NCI-H146 (cell line): ENCODE measurements at places on chromosomes 2 and 18.

GRCh38 chr2:191797942-191798876 is 48.7 kb downstream of the CAVIN2 start:
- peak; percentile 66 for DNase-seq

DNA sequence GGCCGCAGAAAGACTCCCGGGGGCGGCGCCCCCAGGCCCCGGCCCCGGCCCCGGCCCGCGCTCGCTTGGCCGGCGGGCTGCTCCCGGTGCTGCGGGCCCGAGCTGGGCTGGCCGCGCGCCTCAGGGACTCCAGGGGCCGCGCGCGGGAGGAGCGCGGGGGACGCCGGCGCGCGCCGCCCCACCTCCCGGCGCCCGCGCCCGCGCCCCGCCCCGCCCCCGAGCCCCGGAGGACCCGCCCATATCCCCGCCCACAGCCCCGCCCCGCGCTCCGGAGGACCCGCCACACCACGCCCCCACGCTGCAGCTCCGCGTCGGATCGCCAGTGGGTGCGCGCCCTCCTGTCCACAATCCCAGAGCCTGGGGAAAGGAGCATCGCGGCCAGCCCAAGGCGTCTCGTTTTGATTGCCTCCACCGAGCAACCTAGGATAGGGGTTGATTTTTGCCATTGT is at the start of gene PARD6G:
Gene PARD6G (minus strand): TSS at position 122 of the 449 bp plus-strand sequence. CDS start 166 bp downstream, outside the sequence.
- DNase-seq = peak; percentile 89

- DNase-seq = no peak
Observed at GRCh38 chr2:85564144-85564563, 2.9 kb upstream of the GGCX start.

GRCh38 chr2:145845207-145845894 is 1325.4 kb upstream of the ZEB2 start:
- DNase-seq = peak; percentile 67

- DNase-seq = no peak
Observed at GRCh38 chr2:134603966-134604365, 114.8 kb downstream of the TMEM163 start.

GRCh38 chr2:206480161-206480560 is 36.8 kb downstream of the ADAM23 start:
- no peak for DNase-seq

DNA sequence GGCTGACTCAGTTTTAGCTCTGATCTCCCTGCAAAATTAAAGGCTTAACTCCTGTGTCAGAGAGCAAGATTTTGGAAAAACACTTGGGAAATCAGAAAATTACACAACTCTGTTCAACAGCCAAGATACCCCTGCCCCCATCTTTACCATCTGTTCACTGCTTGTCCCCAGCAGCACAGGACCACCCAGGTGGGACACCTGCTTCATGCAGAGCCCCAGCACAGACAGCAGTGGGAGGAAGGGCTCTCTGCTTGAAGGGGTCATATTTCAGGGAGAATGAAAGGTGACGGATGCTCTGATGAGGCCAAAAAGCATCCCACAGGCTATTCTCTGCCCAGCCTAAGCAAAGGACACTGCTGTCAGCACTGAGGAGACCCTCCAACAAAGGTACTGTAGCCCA is 584.6 kb upstream of the KLHL29 start:
- no peak for DNase-seq

DNA sequence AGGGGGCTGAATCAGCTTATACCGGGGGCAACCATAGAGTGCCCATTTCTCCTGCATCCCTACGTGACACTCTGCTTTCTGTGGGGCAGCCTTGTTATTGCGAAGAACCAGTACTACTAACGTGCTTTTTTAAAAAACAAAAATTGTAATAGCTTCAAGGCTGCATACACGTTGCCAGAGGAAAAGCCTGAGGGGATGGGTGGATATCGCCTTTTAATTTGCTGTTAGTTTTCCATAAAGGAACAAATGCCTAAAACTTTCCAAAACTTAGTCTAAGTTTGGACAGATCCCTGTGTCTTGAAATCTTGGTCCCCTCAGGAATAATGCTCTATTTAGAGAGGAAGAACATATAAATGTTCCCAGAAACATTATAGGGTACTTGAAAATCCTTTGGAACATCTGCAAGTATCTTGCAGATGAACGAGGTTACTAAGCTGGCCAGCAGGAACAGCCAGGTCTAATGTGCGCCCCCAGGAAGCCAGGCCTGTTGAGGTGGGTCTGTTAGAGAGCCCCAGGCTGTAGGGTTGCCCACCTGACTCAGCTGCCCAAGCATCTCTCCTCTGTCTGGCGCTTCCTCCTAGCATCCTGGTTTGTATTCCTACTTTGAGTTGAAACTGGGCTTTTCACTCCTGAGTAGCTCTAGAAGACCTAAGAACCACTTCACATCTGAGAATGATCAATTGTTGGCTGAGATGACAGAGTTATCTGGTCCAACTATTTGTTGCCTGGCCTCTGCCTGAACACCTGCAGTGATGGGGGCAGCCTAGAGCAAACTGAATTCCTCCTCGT is 96.9 kb downstream of the TGOLN2 start:
- no peak for DNase-seq

DNA sequence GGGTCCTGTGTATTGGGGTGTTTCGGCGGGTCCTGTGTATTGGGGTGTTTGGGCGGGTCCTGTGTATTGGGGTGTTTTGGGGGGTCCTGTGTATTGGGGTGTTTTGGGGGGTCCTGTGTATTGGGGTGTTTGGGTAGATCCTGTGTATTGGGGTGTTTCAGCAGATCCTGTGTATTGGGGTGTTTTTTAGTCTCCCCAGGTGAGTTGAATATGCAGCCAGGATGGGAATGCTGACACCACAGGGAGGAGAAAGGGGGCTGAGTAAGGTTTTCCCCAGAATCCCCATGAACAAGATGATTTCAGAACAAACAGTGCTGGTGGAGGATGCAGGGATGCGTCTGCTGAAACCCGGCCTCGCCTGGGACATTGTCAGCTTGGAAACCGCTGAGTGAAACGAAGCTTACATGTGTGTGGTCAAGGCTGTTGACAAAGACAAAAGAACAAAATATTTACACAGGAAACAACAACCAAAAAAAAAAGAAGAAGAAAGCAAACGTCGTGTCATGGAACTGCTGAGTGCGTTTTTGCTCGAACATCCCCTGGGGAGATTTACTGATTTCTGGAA is 88.5 kb upstream of the ODC1 start:
- peak; percentile 40 for DNase-seq

DNA sequence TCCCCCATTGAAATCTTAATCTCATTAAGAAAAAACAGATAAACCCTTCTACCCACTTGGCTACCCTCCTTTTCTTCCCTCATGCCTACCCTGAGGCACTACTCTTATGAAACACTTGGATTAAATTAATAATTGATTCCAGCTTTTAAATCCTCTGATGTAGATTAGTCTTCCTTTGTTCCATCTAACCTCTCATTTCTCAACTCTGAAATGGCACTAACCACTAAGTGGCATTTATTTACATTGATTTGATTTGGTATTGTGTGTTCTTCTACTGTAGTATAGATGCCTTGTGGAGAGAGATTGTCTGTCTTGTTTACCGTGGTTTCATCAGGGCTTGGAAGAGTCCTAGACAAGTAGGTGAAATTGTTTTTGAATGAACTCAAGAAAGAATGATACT is 26.7 kb downstream of the ITGA4 start:
- no peak for DNase-seq

DNA sequence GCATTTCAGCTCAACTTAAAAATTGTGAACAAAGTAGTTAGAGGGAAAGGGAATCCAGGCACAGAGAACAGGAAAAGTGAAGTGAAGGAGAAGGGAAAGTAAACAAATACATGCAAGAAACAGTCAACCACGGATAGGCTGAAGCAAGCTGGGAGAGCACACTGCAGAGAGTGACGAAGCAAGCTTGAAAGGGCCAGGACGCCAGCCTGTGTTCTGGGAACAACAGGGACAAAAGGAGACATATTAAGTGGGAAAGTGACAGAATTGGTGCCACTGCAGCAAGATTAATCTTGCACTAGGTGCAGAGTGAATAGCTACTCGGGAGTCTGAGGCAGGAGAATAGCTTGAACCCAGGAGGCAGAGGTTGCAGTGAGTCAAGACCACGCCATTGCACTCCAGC is 197.3 kb downstream of the SOX11 start:
- DNase-seq = no peak

GRCh38 chr2:132677661-132678060 is 7.7 kb upstream of the LYPD1 start:
- no peak for DNase-seq

DNA sequence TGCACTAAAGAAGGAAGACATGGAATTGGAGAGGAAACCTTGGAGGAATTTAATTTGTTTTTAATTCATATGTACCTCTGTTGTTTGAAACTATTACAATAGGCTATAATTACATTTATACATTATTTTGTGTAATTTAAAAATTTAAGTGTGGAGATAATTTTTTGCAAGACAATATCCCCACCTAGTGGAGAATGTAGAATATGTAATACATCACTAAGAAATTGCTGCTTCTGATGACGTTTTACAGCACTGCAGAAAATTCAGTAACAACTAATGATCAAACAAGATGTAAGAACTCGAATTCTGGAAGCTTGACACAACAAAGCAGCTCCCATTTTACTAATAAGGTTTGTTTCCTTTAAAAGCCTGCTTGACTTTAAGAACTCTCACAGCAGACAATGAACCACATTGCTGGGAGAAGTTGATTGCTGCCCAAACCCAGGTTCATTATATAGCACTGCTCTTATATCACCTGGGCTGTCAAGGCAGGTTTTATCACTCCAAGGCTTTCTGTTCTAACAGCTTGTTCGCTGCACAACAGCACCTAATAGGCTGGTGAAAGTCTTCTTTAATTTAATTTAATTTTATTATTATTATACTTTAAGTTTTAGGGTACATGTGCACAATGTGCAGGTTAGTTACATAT is 53.4 kb downstream of the THADA start:
- peak; percentile 25 for DNase-seq

DNA sequence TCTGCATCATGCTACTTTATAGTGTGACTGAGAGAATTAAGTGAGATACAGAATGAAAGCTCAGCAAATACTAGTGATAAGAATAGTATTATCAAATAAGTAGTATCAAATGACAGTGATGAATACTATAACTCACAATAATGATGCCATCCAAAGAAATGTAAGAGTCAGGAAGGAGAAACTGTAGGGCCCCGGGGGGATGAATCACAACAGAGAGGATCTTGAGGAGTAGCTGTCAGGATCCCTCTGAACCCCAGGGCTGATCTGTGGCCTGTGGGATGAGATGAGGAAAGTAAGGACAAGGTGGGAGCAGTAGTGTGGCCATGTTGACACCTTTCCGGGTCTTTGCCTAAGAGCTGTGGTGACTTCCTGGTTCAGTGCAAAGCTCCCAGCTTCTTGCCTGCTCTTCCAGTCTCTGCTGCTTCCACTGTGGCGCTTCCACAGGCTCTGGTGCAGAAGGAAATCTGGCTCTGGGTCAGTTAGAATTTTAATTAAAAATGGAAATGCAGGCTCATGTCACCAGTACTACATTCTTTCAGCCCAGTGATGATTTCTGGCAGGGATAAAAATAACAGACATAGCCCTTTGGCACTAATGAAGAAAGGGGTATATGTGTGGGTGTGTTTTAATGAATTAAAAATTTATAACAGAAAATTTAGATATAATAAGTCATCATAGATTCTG is 166.9 kb downstream of the MYO3B start:
- no peak for DNase-seq

- no peak for DNase-seq
Observed at GRCh38 chr18:30999887-31000628, 42.5 kb downstream of the DSC3 start.
